ENCODE measurements at places on chromosomes 1 and 21. TPM values are rescaled to one million over a fixed set of nuclear protein-coding genes. Genes with fewer than 3 reads are reported as not detected.

WNT3A gene
- total RNA-seq, result not detected

PRDM2 gene
- 59.2 TPM for total RNA-seq

NEGR1 gene
- total RNA-seq, result 2.4 TPM

MYBPH gene
- not detected for total RNA-seq

PTGER3 gene
- total RNA-seq, result 0.29 TPM

RNF2 gene
- total RNA-seq, result 36.1 TPM

ANKRD35 gene
- total RNA-seq, result 0.58 TPM

MLLT11 gene
- 16.9 TPM for total RNA-seq

All from mesothelial cell of epicardium (in vitro differentiated cells).